Tibial artery (tissue), 4 donors: ENCODE measurements at places on chromosomes 7 and 10.
A peak's percentile ranks its signal among the peaks of the same experiment; 100 is the strongest.

GRCh38 chr10:94240901-94241300 lies 121.8 kb downstream of the NOC3L start:
- DNase-seq, result no peak

DNA sequence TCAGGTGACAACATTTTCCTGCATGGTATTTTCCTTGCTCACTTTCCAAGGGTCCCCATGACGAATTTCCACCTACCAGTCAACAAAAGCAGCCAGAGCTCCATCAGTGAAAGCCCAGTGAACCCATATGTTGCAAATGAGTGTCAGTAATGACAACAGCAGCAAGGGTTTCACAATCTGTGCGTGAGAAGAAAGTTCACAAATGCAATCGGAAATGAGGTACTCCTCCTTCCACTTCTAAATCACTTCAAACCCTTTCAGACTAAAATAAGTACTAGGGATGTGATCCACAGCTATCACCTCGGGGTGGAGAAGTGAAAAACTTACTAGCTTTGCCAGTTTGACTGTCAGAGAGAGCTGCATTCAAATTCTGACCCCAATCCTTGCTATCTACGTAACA lies 55.6 kb upstream of the BET1 start:
- no peak for DNase-seq

DNA sequence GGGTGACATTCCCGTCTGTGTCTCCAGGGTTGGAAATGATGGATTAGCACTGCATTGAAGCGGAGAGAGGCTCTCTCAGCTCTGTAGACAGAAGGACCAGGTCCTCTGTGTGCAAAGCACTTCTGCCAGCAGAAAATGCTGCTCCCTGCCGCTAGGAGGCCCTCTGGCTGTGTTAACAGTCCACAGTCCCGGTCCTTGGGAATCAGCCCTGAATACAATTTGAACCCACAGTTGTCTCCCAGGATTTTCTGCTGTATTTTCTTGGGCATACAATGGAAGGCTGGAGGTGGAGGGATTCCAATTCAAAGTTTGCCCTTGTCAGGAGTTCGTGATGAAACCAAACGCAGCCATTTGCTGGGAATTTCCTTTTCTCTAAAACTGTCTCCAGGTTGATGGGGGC lies 205.2 kb downstream of the GLRX3 start:
- no peak for DNase-seq

DNA sequence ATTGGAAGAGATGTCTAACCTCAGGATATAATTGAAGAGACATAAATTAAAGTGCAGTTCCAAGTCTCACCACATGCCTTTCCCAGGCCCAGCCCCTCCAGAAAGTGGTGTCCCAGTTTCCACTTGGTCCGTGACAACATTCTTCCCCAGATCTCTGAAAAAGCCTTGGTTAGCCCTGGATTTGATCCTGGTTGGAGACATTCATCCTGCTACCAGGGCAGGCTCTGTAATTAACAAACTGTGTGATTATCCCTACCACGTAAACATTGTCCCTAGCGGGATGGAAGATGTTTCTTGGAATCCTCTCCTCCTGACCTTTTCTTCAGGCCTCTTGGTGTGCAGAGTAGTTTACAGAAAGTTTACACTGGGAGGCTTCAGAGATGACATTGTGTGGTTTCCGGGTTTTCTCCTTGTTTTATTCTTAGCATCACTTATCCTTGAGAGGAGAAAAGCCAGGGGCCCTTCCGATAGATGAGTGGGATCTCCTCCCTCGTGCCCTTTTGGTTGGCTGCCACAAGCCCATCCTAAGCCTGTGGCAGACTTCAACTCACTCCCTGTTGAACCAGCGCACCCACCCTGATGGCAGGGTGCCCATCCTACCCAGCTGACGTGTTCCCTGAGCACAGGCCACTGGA lies 83.8 kb downstream of the COL13A1 start:
- DNase-seq, result no peak

- DNase-seq, result peak; percentile 82
These were observed 121.0 kb downstream of the HIP1 start for GRCh38 chr7:75617634-75618234.

DNA sequence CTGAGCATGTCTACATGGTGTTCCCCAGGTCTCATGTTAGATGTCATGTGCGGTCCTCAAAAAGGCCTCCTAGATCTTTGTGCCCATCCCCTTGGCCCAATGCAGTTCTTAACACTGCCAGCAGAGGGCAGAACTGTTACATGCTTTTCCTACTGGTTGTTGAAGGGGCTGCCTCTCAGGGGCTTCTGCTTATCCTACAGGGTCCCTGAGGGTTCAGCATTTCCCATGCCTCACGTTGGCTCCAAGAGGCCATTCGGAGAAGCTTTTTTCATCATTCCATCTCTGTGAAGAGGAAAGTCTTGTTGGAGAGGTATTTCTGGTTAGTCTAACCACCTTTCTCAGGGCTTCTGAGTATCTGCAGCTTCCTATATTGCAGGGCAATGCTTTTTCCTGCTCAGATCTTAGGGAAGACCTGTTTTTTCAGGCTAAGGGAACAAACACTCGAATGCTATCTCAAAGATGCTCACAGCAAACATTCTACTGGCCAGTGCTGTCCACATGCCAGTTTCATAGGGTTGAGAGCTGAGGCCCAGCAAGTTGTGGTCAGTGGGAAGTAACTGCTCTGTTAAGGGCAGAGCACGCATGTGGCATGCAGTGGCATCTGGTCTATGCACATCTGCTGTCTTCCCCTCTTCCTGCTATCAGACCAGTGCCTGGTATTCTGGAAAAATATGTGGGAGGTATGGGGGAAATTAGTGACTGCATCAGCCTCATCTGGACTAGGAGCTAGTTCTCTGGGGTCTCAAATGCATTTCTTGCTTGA lies 31.5 kb downstream of the MBL2 start:
- peak; percentile 28 for DNase-seq

GRCh38 chr7:3552499-3552898 lies 251.4 kb downstream of the SDK1 start:
- DNase-seq, result no peak

DNA sequence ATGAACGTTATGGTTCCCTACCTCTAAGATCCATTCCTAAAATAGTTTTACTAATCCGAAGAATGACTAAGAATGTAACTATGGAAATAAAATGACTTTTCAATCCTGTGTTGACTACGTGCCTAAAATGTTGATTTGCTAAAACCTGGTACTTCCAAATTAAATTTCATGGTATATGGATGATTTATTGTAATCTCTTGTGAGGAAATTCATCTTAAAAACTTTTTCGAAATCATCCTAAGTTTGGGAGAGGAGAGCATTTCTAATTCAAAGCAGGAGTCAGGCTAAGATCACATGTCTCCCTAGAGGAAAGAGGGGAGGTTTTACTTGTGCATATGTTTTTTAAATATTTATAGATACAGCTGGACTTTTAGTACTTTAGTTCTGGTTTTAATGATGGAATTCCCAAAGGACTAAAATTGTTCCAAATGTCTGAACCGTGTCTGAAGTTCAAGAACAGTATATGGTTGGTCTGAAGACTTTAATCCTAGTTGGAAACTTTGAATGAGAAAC lies 483.9 kb downstream of the AUTS2 start:
- no peak for DNase-seq

GRCh38 chr7:3076163-3076562 lies 32.5 kb upstream of the CARD11 start:
- DNase-seq, result peak; percentile 16

DNA sequence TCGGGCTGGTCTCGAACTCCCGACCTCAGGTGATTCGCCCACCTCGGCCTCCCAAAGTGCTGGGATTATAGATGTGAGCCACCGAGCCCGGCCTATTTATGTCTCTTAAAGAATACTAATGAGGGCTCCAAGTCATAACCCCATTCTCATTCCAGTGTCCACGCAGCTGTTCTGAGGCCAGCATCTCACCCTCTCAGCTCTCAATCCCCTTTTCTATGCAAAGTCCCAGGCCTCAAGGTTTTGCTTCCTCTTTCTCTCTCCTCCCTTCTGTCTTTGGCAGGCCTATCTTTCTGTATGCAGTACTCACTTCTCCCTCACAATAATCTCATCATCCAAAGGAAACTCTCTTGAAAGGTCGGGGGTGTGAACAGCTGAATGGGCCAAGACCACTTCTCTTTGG lies 28.0 kb upstream of the VSIR start:
- DNase-seq, result no peak

DNA sequence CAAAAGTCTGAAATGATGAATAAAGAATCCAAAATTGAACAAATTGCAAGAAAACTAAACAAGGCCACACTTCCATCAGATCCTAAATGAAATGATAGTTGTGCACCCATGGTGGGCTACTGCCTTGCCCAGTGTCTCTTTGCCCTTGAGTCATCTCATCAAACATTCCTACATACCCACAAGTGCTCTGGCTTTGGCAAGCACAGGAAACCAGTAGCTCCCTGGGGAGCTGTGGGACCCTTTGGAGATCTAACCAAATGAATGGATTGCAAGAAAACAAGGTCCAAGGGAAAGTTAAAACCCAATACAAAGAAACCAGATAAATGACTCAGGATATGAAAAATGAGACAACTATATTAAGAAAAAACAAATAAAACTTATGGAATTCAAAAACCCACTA lies 129.8 kb upstream of the TMEM229A start:
- no peak for DNase-seq

- DNase-seq, result no peak
These were observed 48.0 kb upstream of the RASGEF1A start for GRCh38 chr10:43314626-43315495.

- DNase-seq, result no peak
These were observed 70.2 kb upstream of the MKX start for GRCh38 chr10:27815846-27816245.

GRCh38 chr7:101729241-101729883 lies 88.1 kb upstream of the CUX1 start:
- DNase-seq, result no peak

DNA sequence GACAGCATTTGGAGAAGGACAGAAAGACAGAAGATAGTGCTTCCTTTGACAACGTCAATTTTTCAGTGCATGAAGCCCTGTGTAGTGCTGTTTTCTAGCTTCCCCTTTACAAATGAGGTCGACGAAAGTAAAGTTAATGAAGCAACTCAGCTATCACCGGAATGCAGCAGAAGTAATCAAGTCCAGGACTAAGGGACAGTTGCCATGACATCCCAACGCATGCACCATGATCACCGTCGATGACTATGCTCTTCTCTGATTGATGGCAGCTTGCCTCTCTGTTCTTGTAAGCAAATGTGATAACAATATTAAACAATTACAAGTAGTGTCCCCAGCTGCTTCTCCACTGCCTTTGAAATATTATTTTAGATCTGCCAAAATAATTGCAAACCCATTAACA lies 205.8 kb downstream of the FRMD4A start:
- DNase-seq, result no peak

- DNase-seq, result no peak
These were observed 292.5 kb downstream of the HDAC9 start for GRCh38 chr7:18788026-18788425.

- DNase-seq, result no peak
These were observed 22.3 kb downstream of the MCM10 start for GRCh38 chr10:13183625-13184024.

- no peak for DNase-seq
These were observed at the start of gene PRKCQ for GRCh38 chr10:6579904-6580278. TSS of gene PRKCQ (minus strand) at chr10:6580276. CDS start at chr10:6515135, 65,141 bp downstream.

DNA sequence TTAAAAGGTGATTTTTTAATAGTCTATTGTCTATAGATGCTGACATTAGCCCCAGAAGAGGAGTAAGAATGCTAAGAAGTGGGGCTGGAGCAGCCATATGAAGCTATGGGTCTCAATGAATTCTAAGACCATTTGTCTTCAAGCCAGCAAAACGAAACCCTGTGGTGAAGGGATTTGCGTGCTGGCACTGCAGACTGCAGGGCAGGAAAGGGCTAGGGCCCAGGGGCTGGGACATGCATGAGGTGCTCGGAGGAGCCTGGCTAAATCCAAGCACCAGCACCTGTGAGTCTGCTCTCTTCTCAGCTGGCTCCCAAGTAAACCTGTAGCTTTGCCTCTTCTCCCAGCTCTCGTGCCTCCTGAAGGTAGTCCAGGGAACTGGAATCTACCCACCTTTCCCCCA lies 1.3 kb upstream of the NDST2 start:
- no peak for DNase-seq

GRCh38 chr7:35415411-35415822 lies 161.5 kb upstream of the TBX20 start:
- DNase-seq, result no peak

DNA sequence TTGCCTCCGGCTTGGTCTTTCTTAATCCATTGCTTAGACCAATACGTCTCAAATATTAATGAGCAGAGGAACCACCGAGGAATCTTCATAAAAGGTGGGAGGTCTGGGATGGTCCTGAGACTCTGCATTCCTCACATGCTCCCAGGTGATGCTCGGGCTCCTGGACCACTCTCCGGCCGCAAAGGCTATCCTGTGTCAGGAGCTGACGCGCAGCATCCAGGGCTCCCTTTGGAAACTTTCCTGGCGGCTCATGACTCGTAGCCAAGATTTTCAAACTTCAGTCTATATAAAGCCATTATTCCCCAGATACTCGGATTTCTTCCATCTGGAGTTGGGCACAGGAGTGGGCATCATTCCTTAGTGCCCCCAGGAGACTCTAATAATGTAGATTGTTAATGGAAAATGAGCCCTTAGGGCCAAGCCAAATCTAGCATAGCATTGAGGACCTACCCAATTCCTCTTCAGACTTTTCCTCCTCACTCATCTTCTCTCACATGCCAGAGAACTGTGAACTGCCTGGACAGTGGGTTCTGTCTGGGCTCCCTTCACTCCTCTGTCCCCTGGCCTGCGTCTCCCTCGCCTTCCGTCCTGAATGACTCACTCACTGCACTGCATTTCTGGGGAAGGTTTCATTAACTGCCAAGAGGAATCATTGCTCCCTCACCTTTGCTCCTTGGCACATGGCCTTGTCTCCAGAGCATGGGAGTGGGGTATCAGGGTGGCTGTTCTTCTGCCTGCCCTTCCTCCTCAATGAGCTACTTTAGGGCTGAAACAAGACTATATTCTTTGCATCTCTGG lies 89.3 kb downstream of the MKI67 start:
- DNase-seq, result no peak

GRCh38 chr7:27131390-27131819 lies 848 bp upstream of the HOXA4 start:
- no peak for DNase-seq

GRCh38 chr7:77529279-77529678 lies 7.8 kb upstream of the PTPN12 start:
- DNase-seq, result no peak

DNA sequence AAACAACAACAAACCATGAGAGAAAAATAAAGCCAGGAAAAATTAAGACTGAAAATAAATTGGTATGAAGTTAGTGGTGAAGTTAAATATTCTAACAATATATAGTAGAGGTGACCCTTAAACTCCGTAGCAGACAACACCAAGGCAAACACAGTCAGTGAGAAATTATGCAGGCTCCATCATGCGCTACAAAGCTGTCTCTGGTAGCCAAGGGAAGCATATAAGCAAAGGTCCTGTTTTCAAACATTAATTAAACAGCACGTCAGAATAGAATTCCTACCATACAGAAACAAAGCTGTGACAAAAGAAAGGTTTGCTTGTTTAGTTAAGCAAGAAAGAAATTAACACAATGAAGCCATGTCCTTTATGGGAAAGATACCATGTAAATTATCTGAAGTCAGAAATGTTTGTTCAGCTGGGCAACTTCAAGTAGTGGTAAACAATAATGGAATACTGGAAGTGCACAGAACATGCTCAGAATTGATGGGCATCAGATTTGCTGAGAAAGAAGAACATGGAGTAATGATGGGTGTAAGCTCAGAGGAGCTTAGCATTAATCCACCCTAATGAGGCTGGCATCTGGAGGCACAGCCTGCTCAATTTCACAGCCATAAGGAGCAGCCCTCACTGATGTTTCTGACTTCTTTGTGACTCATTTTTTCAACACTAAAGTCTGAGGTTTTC lies 75.7 kb downstream of the IGF2BP3 start:
- DNase-seq, result no peak
